AG04449 (cell line): ENCODE measurements at places on chromosomes 12 and 14.
A peak's percentile ranks its signal among the peaks of the same experiment; 100 is the strongest.

DNA sequence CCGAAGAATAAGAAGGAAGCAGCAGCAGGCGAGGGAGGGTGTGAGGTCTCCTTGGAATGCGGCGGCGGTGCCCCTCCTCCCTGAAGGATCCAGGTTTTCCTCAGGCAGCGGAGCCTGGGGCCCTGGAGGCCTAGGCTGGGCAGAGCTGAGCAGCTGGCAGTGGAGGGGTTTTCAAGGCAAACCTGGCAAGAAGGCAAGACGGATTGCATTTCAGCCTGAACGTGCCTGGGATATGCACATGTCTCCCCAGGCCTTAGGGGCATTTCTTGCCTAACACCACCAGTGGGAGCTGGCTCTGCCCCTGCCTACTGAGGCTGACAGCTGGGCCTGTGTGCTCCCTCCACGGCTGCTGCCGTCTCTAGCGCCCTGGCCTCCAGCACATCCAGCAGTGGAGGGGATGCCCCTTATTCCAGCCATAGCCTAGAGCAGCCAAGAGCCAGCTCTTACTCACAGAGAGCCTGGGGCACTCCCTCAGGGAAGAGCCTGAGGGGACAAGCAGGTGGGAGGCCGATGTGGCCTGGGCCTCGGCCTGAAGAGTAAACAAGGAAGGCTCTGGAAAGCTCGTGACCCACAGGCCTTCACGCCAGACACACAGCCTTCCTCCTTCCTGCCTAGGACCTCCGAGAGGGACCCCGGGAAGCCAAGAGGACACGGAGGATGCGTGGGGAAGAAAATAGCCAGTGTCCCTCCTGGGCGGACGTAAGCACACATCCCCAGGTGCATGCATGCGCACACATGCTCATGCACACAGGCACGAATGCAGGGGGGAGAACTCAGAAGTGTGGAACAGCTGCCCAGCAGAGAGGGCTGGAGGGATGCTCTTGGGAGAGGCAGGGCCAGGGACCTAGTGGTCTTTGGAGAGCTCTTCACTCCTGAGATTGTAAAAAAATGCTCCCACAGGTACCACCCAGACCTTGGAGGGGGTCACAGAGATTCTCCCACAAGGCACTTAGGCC, 23.0 kb upstream of the EIF2B2 start:
- no peak for DNase-seq

DNA sequence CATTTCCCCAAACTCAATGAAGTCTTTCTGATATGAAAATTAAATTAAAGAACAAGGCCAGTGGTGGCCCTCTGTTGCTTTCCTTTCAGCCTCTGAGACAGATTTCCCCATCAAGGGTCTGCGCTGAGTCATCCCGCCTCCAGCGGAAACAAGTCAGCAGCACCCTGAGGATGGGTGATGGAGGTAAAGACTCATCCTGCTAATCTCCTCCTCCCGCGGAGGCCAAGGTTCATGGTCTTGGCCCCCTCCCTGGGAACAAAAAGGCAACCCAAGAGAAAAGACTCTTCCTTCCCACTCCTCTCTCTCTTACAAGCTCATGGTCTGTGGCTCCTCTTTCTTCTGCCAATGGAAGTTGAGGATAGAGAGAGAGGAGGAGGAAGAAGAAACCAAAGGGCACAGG, 9.0 kb upstream of the NUMB start:
- no peak for DNase-seq

GRCh38 chr12:51548241-51548640, 42.8 kb upstream of the SCN8A start:
- DNase-seq: no peak

DNA sequence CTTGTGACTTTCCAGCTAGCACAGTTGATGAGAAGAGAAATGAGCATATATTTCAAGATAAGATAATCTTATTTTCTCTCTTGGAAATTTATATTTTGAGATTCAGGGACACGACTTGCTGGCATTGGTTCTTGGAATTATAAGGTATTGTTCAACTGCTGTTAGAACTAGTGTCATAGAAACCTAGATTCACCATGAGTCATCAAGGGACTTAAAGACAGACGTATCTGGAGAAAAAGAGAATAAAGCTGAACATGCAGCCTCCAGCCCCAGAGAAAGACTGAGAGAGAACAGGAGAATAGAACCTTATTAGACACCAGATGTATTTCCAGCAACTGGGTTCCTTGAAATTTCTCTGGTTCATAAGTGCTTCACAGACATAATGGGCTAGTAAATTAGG, 194.4 kb upstream of the PPFIA2 start:
- DNase-seq: no peak

DNA sequence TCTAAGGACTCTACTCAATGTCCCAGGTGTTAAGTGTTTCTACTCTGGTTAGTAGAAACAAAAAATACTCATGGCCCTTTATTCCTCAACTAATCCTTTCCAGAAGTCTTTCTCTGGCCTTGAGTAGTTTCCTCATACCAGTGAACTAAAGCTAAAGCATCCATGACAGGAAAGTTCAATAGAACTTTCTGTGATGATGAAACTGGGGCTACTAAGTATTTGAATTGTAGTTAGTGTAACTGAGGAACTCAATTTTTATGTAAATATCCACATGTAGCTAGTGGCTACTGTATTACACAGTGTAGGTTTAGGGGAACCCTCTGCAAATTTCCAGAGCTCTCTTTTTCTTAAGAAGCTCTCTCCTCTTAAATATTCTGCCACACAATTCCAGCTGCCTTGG, 63.7 kb downstream of the R3HDM2 start:
- no peak for DNase-seq

GRCh38 chr12:28172434-28173030, 17.7 kb upstream of the CCDC91 start:
- peak; percentile 24 for DNase-seq

- no peak for DNase-seq
These were observed 17.3 kb upstream of the KRR1 start for GRCh38 chr12:75528692-75529091.

- DNase-seq: no peak
These were observed 6.2 kb downstream of the TNFAIP2 start for GRCh38 chr14:103129301-103130016.

DNA sequence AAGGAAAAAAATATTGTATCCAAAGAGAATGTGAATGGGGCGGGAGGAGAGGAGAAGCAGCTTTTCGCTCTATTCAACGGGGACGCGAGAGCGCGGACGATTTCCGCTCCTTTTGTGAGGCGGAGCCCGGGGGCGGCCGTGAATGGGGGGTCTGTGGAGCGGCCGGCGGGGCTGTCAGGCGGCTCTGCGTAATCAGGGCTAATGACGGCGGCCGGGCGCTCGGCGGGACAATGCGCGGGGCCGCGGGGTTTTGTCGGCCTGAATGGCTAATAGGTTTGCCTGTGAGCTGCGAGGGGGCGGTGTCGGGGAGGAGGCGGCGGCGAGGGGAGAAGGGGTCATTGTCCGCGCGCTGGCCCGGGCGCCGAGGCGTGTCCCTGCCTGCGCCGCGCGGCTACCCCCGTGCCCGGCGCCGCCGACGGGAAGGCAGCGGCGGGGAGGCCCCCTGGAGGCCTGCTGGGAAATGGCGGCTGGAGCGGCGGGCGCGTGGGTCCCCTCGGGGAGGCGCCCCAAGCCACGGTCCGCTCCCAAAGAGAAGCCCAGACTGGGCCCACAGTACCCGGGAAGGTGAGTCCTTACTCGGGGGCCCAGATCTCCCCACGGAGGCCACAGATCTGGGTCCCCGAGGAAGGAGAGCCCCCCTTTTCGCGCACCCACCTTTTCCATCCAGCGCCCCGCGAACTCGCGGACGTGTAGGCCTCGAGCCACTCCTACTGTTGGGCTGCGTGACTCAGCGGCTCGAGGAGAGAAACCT, 6.0 kb downstream of the SIX6 start:
- no peak for DNase-seq

GRCh38 chr14:23364164-23365035, 572 bp downstream of the EFS start:
- DNase-seq: no peak

- no peak for DNase-seq
These were observed 19.9 kb downstream of the PRKAB1 start for GRCh38 chr12:119687879-119688278.

DNA sequence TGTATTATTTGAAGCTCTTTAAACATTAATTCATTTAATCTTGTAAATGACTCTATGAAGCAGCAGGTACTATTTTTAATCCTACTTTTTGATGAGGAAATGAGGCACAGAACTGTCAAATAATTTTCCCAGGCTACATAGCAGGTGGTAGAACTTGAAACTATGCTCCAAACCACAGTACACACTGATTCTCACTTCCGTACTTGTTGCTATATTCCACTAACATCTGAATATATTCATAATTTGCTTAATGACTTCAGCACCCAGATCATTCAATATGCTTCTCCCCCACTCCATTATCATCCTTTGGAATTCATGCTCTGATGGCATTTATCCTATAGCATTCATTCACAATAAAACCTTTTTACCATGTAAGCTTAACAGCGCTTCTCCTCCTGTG, 4.9 kb downstream of the ERGIC2 start:
- DNase-seq: no peak

DNA sequence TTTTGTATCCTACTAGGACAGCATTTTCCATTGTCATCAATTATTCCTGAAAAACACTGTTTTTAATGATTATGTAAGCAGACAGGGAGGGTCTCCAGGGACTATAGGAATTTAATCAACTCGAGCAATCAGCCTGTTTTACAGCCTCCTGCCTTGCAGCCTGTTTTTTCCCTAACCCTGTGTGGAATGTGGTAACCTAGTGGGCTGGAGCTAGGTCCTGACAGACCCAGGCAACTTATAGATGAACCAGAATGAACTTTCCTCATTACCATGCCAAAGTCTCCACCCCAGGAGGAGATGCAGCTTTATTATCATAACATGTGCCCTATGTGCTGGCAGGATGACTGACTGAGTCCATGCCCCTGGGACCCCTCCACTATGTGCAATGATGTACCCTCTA, 375.1 kb downstream of the BMP4 start:
- no peak for DNase-seq

GRCh38 chr14:92880351-92880750, 42.6 kb upstream of the CHGA start:
- no peak for DNase-seq

GRCh38 chr12:75936515-75937440, 94.8 kb downstream of the PHLDA1 start:
- no peak for DNase-seq

GRCh38 chr12:59388176-59388575, 207.7 kb upstream of the SLC16A7 start:
- no peak for DNase-seq

DNA sequence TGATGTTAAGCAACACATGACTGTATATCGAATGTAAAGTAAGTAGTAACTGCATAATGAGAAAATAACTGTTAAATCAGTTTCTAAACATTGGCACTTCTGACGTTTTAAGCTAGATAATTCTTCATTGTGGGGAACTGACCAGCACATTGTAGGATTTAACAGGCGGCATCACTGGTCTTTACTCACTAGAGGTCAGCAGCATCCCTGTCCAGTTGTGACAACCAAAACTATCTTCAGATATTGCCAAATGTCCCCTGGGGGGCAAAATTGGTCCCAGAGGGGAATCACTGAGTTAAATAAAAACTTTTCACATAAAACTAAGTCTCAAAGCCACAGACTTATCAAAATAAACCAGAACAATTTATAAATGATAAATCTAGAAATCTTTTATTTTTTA, 65.3 kb downstream of the BLTP3B start:
- no peak for DNase-seq

DNA sequence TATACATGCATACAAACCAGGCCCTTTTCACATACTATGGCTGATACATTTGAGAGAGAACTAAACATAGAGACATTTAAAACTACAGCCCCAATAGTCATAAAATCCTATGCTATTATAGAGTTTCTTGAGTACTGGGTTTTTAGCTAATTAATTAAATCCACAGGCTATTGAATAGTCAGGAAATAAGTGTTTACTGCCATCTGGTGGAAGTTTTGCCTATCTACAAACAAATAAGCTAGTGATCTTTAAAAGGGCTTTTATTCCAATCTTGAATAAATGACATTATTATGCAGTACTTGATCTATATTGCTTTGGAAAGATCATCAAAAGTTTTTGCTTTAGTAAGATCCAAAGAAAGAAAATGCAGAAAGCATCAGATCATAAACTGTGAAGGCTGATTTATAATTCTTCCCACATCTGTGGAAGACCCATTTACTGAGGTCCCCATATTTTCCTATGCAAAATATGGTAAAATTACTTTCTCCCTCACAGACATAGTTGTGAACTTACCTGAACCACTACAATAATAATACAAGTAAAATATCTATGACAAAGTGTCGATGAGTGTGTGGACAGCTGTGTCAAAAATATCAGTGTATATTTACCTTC, 131.3 kb downstream of the ITPR2 start:
- DNase-seq: no peak

DNA sequence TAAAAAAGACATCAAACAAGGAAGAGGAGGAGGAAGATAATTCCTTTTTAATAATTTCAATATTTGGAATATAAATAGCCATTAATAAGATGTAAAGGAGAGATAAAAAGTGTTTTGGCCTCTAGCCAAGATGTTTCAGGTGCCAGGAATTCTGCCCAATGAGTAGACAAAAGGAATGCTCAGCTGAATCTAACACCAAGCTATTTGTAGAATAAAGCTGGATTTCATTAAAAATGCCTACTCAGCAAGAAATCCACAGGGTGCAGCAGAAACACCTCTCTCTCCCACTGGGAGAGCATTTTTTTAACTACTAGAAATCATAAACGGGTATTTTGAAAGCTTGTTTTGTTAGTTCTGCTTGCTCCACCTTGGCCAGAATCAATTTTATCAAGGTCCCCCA, 4.1 kb upstream of the STAB2 start:
- no peak for DNase-seq

GRCh38 chr12:50589650-50590435, 85.1 kb downstream of the DIP2B start:
- peak; percentile 80 for DNase-seq

GRCh38 chr14:80978403-80978802, 23.0 kb downstream of the TSHR start:
- no peak for DNase-seq

- no peak for DNase-seq
These were observed 490 bp downstream of the RILPL1 start for GRCh38 chr12:123532808-123533649.

GRCh38 chr12:12511021-12511783, 51.5 kb downstream of the DUSP16 start:
- DNase-seq: no peak

DNA sequence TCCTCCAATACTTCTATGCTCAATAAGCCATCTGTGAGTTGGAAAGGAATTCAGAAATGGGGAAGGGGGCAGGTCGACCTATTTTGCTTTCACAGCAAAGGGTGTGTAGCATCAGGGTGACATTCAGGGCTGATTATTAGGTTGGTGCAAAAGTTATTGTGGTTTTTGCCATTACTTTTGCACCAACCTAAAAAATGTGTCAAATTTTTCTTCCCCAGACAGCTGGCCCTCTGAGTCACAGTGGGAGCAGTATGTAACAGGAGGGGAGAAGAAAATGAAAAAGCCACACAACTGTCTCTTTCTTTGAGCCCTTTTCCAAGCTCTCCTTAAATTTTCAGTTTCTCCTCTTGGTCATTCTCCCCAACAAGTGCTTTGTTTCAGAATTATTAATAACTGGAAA, 47.1 kb upstream of the GZMB start:
- DNase-seq: no peak

GRCh38 chr12:75933101-75933500, 98.5 kb downstream of the PHLDA1 start:
- peak; percentile 42 for DNase-seq
